Naive thymus-derived CD8-positive, alpha-beta T cell (primary cell): ENCODE measurements at places on chromosomes 5 and 9. TPM values are rescaled to one million over a fixed set of nuclear protein-coding genes. Genes with fewer than 3 reads are reported as not detected.

- DNase-seq, result no peak
Observed at GRCh38 chr9:99288830-99289229, 66.7 kb downstream of the SEC61B start.

DNA sequence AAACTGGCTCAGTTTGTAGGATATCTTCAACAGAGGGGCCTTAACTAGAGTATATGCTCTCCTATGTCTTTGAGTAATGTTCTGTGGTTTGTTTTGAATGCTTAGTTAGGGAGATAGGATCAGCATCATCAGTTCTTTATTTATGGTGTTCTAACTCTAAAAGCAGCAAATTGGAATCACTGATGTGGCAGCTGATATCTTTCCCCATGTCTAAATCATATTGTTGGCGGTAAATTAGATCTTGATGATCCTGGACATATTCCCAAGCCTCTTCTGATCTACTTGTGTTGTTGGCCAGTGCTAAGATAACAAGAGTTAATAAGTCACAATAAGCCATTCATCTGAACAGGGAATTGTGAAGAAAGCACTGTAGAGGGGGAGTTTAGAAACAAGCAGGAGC, 332.4 kb upstream of the DAB2 start:
- DNase-seq, result no peak

GRCh38 chr9:35237311-35237710, 75.5 kb downstream of the UNC13B start:
- DNase-seq, result no peak

The EHMT1 gene
- 34.4 TPM for polyA plus RNA-seq

GRCh38 chr5:137629646-137630045, 106.2 kb downstream of the KLHL3 start:
- peak; percentile 63 for DNase-seq

The MCIDAS gene
- not detected for polyA plus RNA-seq

The PRSS3 gene
- not detected for polyA plus RNA-seq

DNA sequence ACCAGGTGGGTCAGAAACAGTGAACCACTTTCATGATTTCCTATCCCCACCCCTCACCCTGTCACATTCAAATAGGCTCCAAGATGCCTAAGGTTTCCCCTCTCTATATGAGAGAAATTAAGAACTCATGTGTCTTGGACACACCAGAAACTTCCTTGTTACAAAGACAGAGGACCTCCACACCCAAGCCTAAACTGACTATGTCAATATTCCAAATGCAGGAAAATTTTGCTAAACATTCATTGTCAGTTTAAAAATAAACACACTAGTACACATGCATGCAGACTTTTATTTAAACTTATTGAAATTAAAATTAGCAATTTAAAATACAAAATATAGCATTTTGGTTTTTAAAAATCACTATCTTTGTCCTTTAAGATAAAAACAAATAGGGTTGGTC, 26.2 kb downstream of the SKIC3 start:
- no peak for DNase-seq

The P4HA2 gene
- polyA plus RNA-seq, result not detected

GRCh38 chr5:133266527-133266878, 214.7 kb downstream of the HSPA4 start:
- DNase-seq, result no peak

The DOK3 gene
- polyA plus RNA-seq, result not detected

GRCh38 chr5:144484124-144484897, 313.6 kb downstream of the KCTD16 start:
- no peak for DNase-seq

DNA sequence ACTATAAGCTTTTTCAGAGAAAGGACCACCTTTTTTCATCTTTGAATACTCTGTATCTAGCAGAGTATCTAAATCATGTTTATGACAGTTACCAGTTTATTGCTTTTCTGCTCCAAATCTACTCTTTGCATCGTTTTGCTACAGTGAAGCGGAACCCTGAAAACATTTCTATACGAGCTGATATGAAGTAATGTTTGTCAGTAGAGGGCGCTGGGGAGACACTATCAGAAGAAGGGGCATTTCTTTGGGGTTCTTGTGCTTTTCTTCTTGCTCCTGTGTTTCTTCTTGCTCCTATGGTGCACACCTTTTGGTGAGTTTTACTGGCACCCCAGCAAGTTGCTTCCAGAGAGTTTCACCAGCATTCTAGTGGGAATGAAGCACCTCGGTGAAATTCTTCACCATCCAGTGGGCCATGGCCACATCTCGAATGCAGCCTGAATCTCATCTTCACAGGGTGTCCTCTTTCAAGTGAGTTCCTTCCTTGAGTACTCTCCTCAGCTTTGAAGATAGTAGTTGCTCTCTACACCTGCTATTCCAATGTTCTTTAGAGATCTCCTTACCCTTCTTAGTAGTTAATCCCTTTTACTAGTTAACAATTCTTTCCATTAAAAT, 98.4 kb downstream of the FGF1 start:
- DNase-seq, result no peak
